ENCODE measurements at places on chromosomes 3 and 15. TPM values are rescaled to one million over a fixed set of nuclear protein-coding genes. Genes with fewer than 3 reads are reported as not detected.

DNA sequence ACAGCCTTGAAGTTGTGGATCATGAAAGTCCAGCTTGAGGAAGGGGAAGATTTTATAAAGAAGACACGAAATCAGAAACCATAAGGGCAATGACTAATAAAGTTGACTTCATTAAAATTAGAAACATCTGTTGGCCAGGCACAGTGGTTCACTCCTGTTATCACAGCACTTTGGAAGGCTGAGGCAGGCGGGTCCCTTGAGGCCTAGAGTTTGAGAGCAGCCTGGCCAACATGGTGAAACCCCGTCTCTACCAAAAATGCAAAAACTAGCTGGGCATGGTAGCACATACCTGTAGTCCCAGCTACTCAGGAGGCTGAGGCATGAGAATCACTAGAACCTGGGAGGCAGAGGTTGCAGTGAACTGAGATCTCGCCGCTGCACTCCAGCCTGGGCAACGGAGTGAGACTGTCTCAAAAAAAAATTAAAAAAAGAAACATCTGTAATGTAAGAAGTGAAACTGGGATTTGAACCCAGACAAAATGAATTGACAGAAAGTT lies 7.9 kb upstream of the UBXN7 start:
- no peak for DNase-seq

DNA sequence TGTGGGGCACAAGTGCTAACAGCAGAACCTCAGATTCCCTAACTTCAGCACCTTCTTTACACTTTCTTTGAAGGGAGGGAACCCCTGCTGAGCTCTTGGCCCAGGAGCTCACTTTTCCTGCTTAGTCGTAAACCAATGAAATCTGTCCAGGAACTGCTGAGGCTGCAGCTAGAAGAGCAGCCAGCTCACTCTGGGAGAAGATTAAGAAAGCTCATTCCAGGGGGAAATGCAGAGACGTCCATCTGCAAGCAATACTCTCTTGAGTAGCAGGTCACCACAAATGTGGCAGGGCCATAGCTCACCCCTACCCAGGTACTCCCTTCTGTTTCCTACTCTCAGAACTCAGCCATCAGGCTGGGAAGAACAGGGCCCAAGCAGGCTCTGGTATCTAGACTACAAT lies 103.3 kb downstream of the WDR76 start:
- peak; percentile 28 for DNase-seq

DNA sequence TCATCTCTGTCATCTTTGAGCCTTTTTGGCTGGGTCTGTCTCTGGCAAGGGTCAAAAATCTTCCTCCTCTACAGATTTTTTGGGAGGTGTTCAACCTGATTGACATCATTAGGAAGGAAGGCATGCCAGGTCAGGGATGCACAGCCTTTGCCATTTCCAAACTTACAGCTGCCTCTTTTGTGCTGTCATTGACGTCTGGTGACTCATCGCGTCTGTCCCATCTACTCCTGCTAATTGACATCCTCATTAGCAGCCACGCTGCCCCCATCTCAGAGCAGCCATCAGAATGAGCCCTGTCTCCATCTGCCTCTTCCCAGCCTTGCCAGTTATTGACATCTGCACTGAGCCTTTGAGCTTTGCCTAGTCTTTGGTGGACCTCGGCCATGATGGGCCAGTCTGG lies 53.0 kb downstream of the PDIA5 start:
- peak; percentile 9 for DNase-seq

DNA sequence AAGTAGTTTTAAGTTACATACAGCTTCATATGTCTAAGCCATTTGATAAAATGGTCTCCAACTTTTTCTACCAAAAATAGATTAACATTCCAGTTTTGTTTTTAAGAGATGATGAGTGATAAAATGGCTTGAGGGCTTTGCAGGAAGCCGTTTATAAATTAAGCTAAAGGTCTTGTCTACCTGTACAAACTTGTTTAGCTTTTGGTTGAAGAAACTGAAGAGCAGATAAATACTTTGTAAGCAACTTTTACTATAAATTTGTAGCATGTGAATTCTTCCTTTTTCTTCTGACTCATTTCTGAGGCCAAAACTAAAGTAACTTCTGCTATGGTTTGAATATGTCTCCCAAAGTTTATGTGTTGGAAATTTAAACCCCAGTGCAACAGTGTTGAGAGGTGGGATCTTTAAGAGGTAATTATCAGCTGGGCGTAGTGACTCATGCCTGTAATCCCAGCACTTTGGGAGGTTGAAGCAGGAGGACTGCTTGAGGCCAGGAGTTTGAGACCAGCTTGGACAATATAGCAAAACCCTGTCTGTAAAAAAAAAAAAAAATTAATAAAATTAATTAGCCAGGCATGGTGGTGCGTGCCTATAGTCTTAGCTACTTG lies 8.2 kb upstream of the NEDD4 start:
- no peak for DNase-seq

DNA sequence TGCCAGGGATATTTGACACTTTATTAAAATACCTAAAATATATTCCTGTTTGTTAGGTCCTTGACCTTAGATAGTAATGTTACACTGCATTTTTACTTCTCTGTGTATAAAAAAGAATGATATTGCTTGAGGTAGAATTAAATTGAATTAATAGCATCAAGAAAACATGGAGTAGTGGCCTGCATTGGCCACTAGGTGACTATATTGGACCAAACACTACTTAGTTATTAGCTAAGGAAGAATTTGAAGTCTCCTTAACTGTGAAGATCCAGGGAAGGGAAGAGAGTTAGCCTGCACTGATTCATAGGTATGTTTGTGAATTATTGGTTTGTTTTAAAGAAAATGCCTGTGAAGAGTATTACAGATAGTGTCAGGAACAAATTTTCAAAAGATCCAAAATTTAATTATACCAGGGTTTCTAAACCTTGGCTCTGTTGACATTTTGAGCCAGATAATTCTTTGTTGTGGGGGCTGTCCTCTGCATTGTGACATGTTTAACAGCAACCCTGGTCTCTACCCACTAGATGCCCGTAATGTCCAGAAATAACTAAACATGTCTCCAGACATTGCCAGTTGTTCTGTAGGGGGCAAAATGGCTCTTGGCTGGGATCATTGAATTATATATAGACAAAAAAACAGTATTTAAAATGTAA lies 103.6 kb upstream of the THSD4 start:
- DNase-seq: no peak

GRCh38 chr15:63601026-63601703 lies 4.0 kb downstream of the FBXL22 start:
- DNase-seq: peak; percentile 91

- peak; percentile 52 for DNase-seq
These were observed 106.5 kb downstream of the TPRA1 start for GRCh38 chr3:127483902-127484591.

GRCh38 chr15:73398861-73399260 lies 30.1 kb upstream of the HCN4 start:
- no peak for DNase-seq

DNA sequence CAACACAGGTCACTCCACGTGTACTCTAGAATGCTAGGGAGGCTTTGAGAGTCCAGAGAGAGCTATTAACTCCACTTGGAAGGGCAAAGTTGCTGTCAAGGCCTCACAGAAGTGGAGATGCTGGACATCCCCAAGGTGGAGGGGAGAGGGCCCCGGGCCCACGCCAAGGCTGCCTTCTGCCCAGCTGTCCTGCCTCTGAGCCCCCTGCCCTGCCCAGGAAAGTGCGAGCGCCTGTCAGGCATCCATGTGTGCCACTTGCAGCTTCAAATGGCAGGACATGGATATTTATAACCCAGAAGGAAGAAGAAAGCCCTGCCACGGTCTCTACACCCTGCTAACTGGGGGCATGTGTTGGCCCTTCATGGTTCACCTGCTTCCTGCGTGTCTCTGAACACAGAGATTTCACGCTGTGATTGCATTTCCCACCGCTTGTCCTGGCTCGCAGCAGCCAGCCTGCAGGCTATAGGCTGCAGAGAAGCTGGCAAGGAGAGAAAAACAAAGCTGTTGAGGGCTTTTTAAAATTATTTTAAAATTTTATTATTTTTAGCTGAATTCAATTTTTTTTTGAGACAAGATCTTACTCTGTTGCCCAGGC lies 17.0 kb downstream of the ANKDD1A start:
- DNase-seq: no peak

DNA sequence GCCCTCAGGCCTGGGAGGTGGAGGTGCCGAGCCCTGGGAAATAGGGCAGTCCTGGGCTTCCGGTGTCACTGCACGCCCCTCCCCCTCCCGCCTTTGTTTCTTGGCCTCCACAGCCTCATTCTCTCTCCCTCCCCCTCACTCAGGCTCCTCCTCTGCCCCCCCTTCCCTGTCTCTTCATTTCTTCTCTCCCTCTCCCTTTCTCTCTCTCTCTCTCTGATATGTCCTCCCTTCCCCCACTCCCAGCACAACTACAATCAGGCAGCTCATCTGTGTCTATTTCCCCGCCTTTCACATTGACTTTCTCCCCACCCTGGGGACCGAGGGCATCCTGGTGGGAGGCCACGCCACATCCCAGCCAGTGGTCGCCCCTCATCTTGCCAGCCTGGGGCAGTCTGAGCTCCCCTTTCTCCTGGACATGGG lies 40.2 kb downstream of the IDH2 start:
- DNase-seq: no peak

DNA sequence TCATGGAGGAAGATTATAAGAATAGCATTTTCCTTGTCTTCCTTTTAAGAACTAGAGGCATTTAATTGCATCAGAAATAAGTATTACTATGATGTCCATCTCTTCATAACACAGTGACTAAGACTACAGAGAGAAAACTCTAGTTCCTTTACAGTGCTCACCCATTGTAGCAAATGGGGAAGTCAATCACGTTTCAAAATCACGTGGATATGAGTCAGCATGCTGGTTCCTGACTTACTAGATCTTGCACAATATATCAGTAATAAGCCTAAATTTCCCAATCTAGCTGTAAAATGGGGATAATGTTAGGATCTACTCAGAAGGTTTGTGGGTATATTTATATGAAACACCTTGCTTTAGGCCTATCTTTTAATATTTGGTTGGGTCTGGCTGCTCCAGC lies 254.8 kb upstream of the EOMES start:
- no peak for DNase-seq

DNA sequence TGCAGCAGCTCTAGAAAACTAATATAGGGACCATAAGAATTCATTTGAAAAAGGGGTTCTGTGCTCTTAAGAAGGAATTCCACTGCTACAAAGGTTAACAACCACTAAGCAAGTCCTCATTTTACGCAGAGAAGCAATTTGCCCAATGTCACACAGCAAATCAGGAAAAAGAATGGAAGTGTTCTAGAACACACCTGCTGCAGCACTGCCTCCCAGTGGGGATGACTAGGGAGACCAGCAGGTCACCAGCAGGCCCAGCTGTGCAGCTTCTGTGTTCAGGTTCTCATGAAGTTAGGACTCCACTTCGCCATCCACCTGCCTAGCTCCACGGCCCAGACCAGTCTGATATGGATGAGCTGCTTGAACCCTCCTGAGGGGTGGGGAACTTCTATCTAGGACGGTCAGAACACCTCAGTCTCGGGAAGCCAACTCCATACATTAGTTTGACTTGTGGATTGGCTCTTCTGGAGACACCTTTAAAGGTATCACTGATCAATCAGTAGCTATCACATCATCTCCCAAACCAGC lies 18.6 kb downstream of the POMGNT2 start:
- DNase-seq: no peak

GRCh38 chr3:149449182-149449581 lies 25.3 kb upstream of the TM4SF4 start:
- DNase-seq: no peak

DNA sequence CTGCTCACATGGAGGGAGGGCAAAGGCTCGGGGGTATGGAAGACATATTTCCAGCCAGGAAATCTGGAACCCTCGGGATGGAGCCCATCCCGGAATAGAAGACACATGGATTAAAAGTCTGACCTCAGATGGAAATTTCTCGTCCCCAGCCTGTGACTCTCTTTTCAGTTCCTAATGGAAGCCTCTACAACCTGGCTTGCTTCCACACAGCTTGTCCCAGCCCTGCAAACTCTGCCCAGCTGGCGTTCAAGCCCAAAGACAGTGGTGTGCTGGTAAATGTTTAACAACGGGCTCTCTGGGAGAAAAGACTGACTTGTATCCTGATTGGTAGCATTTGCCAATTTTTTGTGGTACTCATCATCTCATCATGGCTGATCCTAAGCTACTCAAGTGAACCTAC lies 35.6 kb upstream of the TLE3 start:
- no peak for DNase-seq

DNA sequence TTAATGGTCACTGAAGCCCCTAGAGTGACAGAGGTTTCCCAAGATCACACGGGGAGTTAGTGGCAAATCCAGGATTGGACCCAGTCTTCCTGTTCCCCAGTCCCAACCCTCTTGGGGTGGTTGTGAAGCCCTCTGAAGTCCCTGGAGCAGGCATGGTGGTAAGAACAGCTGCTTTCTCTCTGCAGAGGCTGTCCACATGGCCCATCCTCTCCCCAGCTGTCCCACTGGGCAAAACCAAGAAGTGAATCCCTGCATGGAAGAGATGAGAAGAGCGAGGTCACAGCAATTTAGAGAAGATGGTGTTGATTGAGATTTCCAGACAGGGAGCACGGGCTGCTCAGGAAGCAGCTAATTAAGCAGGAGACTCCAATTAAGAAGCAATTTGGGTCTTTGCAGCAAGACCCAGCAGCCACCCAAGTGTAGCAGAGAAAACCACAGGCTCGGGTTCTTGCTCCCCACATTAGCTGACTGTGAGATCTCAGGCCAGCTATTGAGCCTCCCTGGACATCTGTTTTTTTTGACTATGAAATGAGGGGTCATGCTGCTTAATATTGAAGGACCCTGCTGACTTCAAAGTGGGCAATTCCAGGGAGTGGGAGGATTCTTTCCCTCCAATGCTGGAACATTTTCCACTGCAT lies 14.8 kb upstream of the HDAC11 start:
- DNase-seq: peak; percentile 16

GRCh38 chr15:55917881-55918296 lies 75.5 kb downstream of the NEDD4 start:
- DNase-seq: no peak

- no peak for DNase-seq
These were observed 375.3 kb downstream of the ROBO1 start for GRCh38 chr3:79392479-79392878.

CTXN2 gene
- not detected for polyA plus RNA-seq

SERPINI1 gene
- 9.1 TPM for polyA plus RNA-seq

ARPIN gene
- 7.1 TPM for polyA plus RNA-seq

CACNA1D gene
- 2.8 TPM for polyA plus RNA-seq

IL17RC gene
- 24.6 TPM for polyA plus RNA-seq

SLC33A1 gene
- 6.7 TPM for polyA plus RNA-seq

GOLGA6A gene
- not detected for polyA plus RNA-seq
